ENCODE measurements at places on chromosomes 11 and 22.

DNA sequence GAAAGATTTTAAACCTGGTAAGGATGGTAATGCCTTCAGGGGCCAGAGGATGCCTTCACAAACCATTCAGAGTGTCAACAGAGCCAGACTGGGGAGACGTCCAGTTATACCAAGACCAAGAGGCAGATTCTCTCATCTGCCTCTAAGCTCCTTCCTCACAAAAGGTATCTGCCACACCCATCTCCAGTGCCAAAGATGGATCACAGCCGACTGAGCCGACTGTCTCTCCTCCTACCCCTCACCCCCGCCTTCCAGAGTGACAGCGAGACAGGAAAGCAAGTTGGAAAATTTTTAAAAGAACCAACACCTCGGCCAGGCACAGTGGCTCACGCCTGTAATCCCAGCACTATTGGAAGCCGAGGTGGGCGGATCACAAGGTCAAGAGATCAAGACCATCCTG lies 79.1 kb upstream of the AKIP1 start:
- DNase-seq, result no peak

- DNase-seq, result peak; percentile 79
Observed at GRCh38 chr11:955154-956063, 29.7 kb downstream of the AP2A2 start.

- no peak for DNase-seq
Observed at GRCh38 chr22:21881841-21882753, 14.7 kb upstream of the MAPK1 start.

- no peak for DNase-seq
Observed at GRCh38 chr11:30393012-30393411, 70.1 kb downstream of the ARL14EP start.

GRCh38 chr11:77660947-77661346 lies 23.4 kb upstream of the CLNS1A start:
- no peak for DNase-seq

DNA sequence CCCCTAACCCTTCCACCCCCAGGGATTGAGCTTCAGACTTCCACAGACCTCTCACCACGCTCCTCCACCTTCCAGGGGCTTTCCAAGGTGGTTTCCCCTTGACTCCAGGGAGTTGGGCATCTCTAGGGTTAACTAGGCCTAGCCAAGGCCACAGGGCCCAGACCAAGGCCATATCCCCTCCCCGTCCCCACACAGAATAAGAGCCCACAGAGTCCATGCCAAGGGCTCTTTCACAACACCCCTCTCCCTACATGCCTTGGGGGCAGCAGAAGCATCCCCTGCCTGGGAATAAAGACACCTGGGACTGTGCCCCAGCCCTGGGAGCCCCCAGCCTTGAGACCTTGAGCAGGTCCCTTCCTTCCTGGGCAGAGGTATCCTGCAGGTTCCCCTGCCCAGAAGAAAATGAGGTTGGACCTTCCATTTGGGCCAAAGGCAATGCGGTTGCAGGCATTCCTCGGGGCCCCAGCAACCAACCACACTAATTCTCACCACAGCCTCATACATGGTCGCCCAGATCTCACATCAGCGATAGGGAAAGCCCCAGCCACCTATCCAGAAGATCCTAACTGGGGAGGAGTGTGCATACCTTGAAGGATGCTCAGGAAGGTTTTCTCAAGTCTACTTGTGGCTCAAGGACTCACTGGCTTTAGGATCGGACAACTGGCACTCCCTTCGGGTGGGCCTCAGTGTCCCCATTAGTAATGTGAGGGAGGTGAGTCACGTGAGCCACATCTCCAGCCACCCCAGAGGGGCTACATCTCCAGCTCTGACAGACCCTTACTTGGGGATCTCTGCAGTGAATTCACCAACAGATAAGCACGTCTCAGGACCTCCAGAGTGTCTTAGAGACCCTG lies 1.7 kb downstream of the GDPD5 start:
- DNase-seq, result no peak

DNA sequence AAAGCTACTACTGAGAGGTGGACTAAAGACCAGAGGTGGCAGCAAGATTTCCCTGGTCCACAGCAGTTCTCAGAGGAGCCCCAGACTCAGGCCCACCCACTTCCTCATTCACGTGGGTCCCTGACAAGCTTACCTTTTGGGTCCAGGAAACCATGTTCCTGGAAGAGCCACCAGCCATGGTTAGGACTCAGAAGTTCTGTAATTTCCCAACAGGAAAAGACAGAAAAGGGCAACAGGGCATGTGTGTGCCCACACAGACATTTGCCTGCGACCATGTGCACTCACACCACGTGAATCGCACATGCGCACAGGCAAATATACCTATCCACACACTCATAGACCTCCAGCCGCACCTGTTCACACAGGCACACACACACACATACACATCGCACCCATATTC lies 42.9 kb downstream of the LRRC32 start:
- DNase-seq, result no peak

- no peak for DNase-seq
Observed at GRCh38 chr11:72244361-72245262, 636 bp upstream of the PHOX2A start.

- no peak for DNase-seq
Observed at GRCh38 chr22:29260031-29260560, 7.7 kb downstream of the RHBDD3 start.
